ENCODE measurements at places on chromosomes 5 and 9.

DNA sequence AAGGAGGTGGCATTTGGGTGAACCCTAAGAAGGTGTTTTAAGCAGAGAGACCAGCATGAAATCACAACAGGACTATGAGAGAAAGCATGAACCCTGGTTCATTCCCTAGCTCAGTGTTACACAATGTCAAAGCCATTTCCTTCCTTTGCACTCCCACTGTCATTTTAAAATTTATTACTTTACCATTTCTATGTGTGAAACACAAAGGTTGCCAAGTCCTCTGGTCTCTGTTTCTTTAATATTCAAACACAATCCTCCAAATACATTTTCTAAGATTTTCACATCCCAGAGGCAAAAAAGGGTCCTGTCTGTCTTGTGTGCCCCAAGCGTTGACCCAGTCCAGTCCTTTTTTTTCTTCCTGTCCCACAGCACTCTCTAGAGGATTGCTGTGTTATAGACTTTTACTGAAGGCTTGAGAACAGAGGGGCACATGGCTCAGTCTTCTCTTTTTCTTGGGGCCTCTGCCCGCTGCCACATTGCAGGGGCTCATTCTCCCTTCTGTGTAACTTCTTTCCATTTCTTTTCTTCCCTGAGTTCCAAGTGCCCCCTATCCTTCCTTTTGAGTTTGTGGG is 78.6 kb upstream of the SLC28A3 start:
- DNase-seq = no peak

GRCh38 chr9:107378006-107378405 is 94.9 kb downstream of the RAD23B start:
- DNase-seq = no peak

GRCh38 chr5:155871623-155872022 is 455.3 kb upstream of the SGCD start:
- no peak for DNase-seq

GRCh38 chr9:115046824-115047223 is 71.1 kb downstream of the TNC start:
- DNase-seq = no peak

DNA sequence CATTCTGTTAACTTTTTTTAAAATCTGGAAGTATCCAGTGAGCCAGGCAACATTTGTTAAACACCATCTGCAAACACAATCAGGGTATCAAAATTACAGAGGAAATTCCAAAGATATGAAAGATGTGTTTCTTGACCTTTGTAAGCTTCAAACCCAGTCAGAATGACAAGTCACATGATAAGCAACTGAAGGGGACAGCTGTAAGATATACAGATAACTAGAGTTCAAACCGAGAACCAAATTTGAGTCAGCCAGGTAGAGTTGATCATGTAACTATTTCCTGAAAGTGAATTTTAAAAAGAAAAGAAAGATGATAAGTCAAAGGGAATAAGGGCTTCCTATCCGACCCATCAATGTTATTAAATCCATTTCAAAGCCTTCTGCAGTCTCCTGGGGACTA is 196.2 kb downstream of the DEPDC1B start:
- no peak for DNase-seq

DNA sequence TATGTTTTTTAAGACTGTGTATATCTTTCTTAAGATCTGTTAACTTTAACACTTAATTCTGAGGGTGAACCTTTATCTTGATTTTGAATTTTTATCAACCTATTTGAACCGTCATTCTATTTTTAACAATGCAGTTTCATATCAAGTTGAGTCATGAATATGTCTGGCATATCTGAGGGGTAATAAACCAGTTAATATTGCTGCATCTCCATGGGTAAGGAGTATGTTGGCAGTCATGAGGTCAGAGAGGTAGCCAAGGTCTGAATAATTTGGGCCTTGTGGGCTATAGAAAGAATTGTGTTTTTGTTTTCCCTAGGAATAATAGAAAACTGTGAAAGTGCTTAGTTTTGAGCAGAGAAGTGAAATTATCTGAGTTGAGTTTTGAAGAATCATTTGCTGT is 419.0 kb downstream of the PLK2 start:
- no peak for DNase-seq

DNA sequence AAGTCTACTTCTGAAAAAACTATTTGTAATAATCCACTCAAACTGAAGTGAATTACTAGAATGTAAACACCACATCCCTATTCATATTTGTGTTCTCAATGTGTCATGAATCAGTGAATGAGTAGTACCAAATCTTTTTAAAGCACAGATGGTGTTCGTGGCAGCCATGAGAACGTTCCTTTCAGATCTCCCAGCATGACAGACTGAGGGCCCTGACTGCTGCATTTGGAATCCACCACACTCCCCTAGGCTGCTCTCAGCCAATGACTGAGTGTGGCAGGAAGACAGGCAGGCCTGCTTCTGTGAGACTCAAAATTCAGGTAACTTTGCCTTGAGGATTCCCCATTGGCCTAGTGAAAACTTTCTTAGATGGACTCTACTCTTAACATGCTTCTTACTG is 10.9 kb upstream of the JMY start:
- no peak for DNase-seq

GRCh38 chr9:69460012-69460411 is 135.0 kb downstream of the ENTREP1 start:
- no peak for DNase-seq

GRCh38 chr5:125412561-125413495 is 666.4 kb upstream of the ZNF608 start:
- no peak for DNase-seq
